ENCODE measurements at places on chromosomes 3 and 15.

DNA sequence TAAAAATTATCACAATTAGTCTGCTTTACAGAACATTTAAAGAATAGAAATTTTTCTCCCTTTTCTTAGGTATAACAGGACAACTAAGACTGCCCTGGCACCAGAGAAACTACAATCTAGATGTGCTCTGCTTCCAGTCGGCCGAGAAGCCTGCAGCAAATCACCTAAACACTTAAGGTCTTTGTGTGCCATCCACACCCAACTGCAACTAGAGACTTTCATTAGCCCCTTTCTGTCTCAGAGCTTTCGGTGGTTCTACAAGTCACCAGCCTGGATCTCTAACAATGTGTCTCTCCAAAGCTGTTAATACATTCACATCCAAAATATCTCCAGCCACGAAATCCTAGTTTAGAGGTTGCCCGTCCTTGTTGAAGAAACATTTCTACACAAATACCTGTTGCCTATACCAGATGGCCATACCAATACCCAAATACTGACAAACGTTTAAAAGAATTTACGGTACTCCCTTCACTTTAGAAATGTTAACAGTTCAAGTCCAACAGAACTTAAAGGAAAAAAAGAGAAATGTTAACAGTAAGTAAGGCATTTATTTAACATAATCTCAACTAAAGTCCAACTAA is 6.7 kb downstream of the PRC1 start:
- no peak for DNase-seq

GRCh38 chr3:43233062-43233461 is 53.3 kb upstream of the SNRK start:
- no peak for DNase-seq

- no peak for DNase-seq
These were observed 55.6 kb upstream of the LRTM1 start for GRCh38 chr3:54983266-54984099.

- no peak for DNase-seq
These were observed 46.2 kb upstream of the PLCL2 start for GRCh38 chr3:16838561-16838960.

GRCh38 chr3:31421314-31422048 is 111.2 kb upstream of the STT3B start:
- no peak for DNase-seq

All from stimulated activated CD4-positive, alpha-beta T cell treated with anti-CD3 and anti-CD28 coated beads, Interleukin-4, amount 100 ng/mL, for 24 hours (primary cell).